ENCODE measurements at places on chromosomes 2 and 18.

DNA sequence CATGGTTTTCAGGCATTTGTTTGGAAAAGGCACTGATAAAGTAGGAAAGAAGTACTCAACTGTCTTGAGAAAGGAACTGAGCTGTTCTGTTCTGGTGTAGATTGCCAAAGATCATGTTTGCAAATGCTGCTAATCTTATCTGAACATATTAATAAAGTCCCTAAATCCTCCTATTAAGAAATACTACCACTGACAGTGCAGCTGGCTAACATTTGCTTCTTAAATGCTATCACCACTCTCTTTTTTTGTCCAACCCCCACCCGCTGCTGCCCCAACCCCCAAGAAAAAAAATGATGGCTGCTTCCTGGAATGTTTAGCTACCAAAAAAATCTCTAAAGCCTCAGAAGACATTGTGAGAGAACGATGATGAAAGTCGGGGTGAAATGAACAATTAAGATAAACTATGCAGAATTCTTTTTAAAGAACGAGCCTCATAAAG is 130.7 kb downstream of the CCBE1 start:
- no peak for DNase-seq

DNA sequence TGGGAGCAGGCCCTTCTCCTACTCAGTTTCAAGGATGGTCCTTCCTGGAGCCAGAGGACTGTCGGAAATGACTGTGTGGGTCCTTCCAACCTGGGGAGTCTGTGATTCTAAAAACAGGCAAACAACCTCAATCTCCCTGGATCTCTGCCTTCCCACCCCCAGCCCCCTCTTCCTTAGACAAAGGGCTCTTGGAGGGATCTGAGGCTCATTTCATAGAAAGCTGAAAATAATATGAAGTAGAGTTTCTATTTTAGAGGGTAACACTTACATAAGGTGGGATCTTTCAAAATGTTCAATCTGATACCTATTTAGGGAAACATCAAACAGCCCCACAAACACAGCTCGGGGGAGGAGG is 69.4 kb downstream of the RHOB start:
- DNase-seq, result no peak

GRCh38 chr2:233380132-233380895 is 26.0 kb downstream of the DGKD start:
- no peak for DNase-seq

GRCh38 chr2:221716426-221717303 is 144.6 kb upstream of the EPHA4 start:
- no peak for DNase-seq

GRCh38 chr2:143157001-143157400 is 27.8 kb downstream of the ARHGAP15 start:
- DNase-seq, result no peak

- no peak for DNase-seq
Observed at GRCh38 chr18:61703508-61703907, 189.3 kb downstream of the RNF152 start.

DNA sequence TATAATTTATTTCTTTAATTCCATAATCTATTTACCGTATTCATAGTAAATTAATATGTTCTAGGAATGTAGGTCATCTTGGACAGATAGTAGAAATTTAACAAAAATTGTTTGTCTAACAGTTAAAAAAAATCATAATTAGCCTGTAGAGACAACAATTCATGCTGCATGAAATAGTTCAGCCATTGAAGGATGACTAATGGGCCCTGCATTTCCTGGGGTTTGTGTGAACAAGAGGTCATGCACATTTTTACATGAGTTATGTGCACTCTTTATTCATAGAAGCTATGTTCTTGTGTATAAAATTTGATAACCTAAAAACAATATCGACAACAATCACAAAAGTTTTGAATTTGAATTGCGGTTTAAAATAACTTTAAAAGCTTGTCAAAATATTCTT is 1663.6 kb downstream of the SUCLG1 start:
- no peak for DNase-seq

- no peak for DNase-seq
Observed at GRCh38 chr2:126849991-126850535, 48.6 kb upstream of the TEX51 start.

DNA sequence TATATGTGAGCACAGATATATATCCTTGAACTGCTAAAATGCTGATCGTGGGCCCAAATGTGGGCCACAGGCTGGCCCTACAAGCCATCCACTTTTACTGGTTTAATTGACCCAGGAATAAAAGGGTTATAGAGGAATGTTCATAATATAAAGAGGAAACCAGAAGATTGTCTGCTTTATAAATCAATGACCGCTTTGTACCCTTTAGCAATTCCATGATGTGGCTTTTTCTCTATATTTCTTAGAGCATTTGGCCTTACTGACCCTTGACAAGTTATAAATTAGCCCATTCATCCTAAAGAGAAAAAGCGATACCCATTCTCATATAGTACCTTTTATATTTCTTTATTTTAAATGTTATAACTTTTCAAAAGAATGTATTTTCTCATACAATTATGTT is 87.1 kb upstream of the ITGA4 start:
- DNase-seq, result no peak

- DNase-seq, result no peak
Observed at GRCh38 chr2:23137166-23137565, 247.8 kb upstream of the KLHL29 start.

Measured in AML-193 (cell line).